ENCODE measurements at places on chromosomes 5 and 9.

DNA sequence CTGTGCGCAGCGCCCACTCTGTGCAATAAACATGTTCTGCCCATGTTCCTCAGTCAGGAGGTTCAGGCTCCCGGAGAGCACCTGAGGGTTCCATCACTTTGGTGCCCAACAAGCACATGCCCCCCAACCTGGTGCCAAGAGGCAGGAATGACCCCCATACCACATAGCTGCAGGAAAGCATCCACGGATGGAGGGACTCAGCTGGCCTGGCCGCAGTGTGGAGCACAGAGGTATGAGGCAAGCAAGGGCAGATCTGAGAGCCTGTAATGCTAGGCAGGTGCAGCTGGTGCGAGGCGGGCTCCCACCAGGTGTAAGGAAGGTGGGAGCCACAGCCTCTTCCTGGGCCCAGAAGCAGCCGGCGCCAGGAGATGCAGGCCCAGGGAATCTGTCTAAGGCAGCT lies 4.3 kb upstream of the MRNIP start:
- DNase-seq: no peak

GRCh38 chr5:54721116-54721515 lies 203.6 kb downstream of the SNX18 start:
- no peak for DNase-seq

DNA sequence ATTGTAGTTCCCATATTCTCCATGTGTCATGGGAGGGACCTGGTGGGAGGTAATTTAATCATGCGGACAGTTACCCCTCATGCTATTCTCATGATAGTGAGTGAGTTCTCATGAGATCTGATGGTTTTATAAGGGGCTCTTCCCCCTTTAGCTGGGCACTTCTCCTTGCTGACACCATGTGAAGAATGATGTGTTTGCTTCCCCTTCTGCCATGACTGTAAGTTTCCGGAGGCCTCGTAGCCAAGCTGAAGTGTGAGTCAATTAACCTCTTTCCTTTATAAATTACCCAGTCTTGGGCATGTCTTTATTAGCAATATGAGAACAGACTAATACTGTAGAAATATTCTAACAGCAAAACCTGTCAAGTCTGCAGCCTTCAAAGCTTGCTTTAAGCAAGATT lies 293.2 kb downstream of the CTNND2 start:
- no peak for DNase-seq

- DNase-seq: no peak
Measured at GRCh38 chr5:14016549-14016948, 72.1 kb upstream of the DNAH5 start.

- no peak for DNase-seq
Measured at GRCh38 chr5:1840741-1841521, 39.7 kb downstream of the NDUFS6 start.

GRCh38 chr5:76091351-76091750 lies 8.2 kb downstream of the SV2C start:
- no peak for DNase-seq

DNA sequence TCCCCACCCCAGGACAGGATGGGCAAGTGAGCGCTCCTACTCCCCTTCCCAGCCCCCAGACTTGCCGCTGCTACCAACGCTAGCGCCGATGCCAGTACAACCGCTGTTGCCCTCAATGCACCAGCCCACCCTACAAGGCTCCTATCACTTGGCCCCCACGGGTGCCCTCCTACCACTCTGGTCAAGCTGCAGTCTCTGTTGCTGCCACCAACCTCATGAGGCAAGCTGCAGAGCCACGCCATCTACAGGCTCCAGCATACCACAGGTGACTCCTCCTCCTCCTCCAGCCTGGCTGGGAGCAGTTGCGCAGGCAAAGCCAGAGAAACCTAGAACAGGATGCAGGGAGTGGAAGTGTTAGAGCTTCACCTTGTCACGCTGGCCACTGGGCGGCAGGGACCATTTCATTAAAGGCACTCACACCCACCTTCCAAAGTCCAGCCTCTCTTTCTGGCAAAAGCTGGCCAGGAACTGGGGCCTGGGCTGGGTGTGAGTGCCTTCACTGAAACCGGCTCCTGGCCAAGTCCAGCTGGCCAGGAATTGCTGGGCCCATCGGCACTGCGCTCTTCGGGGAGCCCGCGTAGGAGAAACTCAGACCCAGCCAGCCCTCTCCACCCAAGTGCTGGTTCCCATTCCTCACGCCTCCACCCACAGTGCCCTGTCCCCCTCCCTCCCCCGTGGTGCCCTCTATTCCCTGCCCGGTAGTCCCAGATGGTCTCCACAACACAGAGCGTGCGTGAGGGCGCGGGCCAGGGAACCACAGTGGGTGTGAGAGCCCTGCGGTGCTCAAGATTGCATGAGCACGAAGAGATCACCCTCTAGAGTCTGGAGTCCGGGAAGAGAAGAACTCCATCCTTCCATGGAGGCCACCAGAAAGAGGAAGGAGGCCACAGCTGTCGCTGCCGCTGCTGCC lies 1.6 kb upstream of the PCAT7 start:
- DNase-seq: no peak

- DNase-seq: no peak
Measured at GRCh38 chr5:139410993-139411828, 7.3 kb upstream of the SPATA24 start.

DNA sequence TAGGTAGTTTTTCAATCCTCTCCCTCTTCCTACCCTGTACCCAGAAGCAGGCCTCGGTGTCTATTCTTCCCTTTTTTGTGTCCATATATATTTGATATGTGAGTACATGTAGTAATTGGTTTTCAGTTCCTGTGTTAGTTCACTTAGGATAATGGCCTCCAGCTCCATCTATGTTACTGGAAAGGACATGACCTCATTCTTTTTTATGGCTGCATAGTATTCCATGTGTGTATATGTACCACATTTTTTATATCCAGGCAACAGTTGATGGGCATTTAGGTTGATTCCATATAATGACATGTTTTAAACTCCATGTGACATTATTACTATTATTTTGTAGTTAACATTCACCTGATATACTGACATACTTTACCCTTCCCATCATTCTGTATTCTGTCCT lies 49.1 kb downstream of the CAVIN4 start:
- DNase-seq: no peak

DNA sequence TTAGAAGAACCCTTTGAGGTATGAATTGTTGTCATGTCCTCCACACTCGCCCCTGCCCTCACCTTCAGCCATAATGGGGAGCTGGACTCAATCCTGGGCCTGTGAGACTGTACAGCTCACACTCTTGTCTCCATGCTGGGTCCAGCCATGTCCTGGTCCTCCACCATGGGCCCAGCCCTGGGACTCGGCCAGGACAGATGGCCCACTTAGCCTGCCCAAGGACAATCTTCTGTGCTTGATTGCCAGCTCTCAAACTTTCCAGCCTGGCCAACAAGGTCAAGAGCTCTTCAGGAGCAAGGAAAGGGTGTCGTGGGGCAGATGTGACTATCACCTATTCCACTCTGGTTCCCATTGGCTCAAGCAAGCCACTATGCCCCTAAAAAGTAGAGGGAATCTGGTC lies 90.8 kb downstream of the HRH2 start:
- no peak for DNase-seq

DNA sequence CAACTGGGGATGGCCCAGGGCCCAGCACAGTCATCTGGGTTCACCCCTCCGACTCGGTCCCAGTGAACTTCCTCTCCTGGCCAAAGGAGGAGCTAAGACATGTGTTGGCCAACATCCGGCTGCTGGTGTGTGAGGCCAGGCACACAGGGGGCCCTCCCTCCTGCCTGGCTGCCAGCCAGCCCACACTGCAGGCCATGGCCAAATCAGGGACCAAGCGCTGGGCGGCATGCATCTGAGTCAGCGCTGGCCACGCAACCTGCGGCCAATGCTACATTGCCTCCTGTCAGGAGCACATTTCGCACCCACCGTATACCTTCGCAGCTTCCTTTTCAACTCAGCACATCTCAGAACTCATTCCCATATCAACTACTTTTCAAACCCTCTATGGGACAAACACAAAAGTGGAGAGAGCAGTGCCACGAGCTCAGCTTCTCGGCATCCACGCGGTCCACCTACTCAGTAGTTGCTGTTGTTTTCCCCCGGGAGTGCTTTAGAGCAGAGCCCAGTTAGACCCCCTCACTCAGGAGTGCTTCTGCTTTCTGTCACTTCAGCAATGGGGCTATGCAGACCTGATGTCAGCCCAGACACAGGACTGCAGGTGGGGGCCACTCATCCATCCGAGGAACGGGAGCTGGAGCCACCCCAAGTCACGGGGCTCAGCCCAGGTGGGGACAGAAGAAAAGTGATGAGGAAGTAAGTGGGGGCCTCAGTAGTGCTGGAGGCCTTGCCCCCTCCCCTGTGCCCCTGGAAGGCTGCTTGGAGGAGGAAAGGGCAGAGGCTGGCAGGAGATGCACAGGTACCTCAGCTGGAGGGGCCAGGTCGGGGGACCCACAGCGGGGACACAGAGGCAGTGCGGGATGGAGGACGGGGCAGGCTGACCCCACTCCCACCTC lies 13.9 kb downstream of the NINJ1 start:
- peak; percentile 78 for DNase-seq

GRCh38 chr5:150411245-150411979 lies 1.3 kb downstream of the CD74 start:
- peak; percentile 32 for DNase-seq

GRCh38 chr9:133474215-133474614 lies 4.7 kb downstream of the SLC2A6 start:
- peak; percentile 70 for DNase-seq

DNA sequence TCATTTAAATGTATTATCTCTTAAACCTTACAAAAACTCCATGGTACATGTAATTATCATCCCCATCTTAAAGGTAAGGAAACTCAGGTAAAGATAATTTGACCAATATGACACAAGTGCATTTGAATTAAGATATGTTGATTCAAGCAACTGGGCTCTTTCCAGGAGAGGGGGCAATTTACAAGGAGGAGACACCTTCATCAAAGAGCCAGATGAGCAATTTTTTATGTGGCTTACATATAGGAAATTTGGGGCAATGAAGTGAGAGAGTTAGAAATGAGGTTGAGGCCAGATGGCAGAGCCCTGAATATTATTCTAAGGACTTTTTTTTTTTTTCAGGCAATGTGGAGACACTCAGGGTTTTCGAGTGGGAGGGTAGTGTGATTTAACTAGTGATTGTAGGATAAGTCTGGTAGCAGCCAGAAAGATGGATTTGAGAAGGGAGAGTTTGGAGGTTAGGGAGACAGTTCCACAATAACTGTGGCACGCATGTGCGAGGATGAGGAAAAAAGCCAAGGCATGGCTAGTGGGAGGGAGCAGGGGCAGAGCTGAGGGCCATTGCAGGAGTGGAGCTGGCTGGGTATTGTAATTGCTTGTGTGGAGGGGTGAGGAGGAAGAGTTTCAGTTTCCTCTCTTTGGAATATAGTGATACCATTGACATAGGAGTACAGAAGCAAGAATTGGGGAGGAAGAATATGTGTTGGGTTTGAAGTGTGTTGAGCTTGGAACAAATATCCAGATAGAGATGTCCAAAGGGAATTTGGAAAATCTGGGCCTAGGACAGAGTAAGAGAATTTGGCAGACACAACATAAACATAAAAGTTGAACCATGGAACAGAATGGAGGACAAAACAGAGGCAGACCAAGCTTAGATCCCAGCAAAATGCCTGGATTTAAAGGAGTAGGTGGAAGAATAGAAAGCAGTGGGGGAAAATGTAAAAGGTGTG lies 72.0 kb downstream of the ACTBL2 start:
- no peak for DNase-seq

DNA sequence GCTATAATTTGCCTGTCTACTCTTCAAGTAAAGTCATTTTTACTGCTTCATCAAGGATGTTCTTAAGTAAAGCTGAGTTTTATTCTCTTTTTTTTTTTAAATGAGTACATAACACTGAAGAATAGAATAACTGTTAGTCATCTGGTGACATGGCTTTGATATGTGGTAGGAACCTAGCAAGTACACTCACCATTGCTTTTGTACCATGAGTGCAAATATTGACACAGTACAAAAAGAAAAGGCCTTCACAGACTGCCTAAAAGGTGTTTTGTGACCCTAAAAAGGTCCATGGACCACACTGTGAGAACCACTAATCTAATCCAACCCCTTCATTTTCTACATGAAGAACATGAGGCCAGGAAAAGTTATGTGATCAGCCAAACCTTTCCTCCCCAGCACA lies 55.0 kb downstream of the ECPAS start:
- no peak for DNase-seq

DNA sequence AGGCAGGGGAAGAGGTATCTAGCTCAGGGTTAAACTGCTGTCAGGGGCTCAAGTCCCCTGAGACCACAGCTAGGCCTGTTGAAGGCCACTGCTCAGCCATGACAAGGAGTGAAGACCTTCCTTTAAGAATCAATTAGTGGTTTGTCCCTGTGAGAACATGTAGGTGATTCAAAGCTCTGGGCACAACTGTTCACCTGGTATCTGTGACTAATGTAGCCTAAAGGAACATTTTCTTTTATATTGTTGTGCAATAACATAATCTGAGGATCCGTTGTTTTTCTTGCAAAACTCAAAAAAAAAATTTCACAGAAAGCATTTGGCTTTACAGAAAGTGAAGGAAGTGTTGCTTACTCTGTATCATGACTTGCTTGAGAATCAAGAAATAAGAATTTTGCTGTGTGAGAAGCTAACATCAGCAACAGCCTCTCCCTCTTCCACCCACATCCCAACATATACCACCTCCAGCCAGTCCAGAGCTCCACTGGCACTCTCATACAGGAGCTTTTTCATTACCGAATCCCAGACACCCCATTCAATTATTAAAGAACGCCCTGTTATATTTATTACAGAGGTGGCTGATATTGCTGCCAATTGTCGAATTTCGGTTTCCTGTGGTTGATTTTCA lies 807.0 kb downstream of the TLE4 start:
- DNase-seq: no peak

- DNase-seq: no peak
Measured at GRCh38 chr9:112605518-112605917, 112.4 kb downstream of the INIP start.

DNA sequence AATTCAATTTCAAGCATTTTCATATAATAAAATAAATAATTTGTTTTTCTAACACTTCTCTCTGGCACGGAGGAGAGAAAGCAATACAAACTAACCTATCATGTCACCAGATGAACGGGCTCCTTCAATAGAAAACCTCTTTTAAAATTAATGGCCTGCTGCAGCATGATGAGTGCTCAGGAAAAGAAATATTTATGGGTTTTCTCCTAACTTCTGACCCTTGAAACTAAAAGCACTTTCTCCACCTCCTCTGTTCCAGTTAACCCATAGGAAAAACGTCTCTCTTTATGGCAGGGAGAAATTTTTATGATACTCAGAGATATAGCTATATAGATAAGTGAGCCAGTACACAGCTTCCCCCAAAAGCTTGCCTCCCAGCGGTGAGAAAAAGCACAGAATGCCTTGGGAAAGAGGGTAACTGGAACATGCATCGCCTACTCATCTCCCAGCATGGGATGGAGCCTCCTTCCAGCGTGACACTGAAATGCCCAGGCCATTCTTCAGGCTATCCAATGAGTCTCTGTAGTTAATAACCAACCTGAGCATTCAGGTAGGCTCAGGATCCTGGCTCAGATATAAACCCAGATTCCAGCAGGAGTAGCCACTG lies 963.0 kb upstream of the DMAC1 start:
- DNase-seq: no peak
